Muscle of leg (tissue), 16 donors: ENCODE measurements at places on chromosomes 7 and 10. TPM values are rescaled to one million over a fixed set of nuclear protein-coding genes. Genes with fewer than 3 reads are reported as not detected.

- DNase-seq, result peak; percentile 5
- H3K4me1 ChIP-seq, result peaks cover 19% of the 10 kb centered on the region
- H3K36me3 ChIP-seq, result peaks cover 22% of the 10 kb centered on the region
- no peak overlapping the region for H3K27ac ChIP-seq
- H3K27me3 ChIP-seq, result no peaks in the 10 kb centered on the region
Observed at GRCh38 chr7:100122067-100122466, 2.6 kb downstream of the CNPY4 start.

GRCh38 chr10:71749396-71749795, 23.9 kb downstream of the VSIR start:
- no peak for DNase-seq
- no peaks in the 10 kb centered on the region for H3K27me3 ChIP-seq

DNA sequence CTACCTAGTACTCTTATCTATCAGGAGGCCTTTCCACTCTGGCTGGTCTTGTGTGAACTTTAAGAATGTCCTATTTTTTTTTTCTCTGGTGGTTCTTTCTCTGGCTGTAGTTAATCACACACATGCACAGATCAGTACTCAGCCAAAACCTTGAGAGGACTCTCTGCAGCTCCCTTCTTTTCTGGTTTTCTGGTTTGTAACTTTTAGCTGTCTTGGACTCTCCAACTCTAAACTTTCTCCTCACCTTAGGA, 54.9 kb upstream of the HELLS start:
- H3K27ac ChIP-seq, result no peak overlapping the region
- no peak overlapping the region for H3K4me3 ChIP-seq
- no peaks in the 10 kb centered on the region for H3K4me1 ChIP-seq
- no peaks in the 10 kb centered on the region for H3K27me3 ChIP-seq
- H3K36me3 ChIP-seq, result no peaks in the 10 kb centered on the region

DNA sequence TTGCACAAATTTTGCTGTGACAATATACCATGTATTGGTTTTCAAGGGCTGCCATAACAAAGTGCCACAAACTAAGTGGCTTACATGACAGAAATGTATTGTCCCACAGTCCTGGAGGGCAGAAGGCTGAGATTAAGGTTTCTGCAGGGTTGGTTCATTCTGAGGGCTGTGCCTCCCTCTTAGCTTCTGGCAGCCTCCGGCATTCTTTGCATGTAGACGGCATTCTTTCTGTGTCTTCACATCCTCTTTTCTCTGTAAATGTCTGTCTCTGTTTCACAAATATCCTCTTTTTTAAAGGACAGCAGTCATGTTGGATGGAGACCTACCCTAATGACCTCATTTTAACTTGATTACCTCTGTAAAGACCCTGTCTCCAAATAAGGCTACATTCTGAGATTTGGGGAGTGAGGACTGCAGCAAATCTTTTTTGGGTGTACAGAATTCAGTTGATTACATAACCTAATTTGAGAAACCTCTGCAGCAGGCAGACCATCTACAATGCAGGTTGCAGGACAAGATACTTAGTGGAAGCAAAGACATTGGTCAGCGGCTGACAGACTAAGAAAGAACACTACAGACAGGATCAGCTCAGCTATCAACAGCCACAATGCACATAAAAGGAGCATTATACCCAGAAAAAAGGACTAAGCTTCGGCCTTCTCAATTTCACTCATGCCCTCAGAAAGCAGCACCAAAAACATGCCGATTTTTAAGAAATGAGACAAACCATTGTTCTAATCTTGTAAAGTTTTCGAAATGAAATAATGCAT, 84.6 kb upstream of the FAM3C start:
- H3K4me3 ChIP-seq, result no peak overlapping the region
- no peak overlapping the region for H3K27ac ChIP-seq
- DNase-seq, result no peak
- no peaks in the 10 kb centered on the region for H3K27me3 ChIP-seq
- H3K4me1 ChIP-seq, result peaks cover 3% of the 10 kb centered on the region
- no peaks in the 10 kb centered on the region for H3K36me3 ChIP-seq

GRCh38 chr10:37865957-37866803, 8.8 kb upstream of the ZNF248 start:
- DNase-seq, result no peak
- H3K27me3 ChIP-seq, result no peaks in the 10 kb centered on the region
- no peaks in the 10 kb centered on the region for H3K4me1 ChIP-seq
- no peak overlapping the region for H3K4me3 ChIP-seq
- H3K36me3 ChIP-seq, result no peaks in the 10 kb centered on the region

DNA sequence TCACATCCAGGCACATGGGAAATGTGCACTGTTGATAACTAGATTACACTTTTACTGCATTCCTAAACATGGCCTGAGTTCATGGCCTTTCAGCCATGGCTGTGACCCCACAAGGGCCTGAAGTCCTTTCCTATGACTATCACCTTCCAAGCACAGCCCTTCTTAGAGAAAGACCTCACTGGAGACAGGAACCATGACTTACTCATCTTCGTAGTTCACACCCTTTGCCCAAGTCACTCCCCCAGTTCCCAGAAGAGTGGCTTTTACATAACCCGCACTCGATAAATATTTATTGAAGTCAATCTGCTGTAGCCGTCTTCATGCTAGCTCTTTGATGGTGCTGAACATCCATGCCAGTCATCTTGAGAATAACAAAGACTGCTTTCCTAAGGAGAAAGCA, 632.5 kb upstream of the NRP1 start:
- no peaks in the 10 kb centered on the region for H3K36me3 ChIP-seq
- H3K27ac ChIP-seq, result no peak overlapping the region
- H3K4me1 ChIP-seq, result no peaks in the 10 kb centered on the region
- DNase-seq, result no peak
- H3K4me3 ChIP-seq, result no peak overlapping the region
- H3K27me3 ChIP-seq, result no peaks in the 10 kb centered on the region

DNA sequence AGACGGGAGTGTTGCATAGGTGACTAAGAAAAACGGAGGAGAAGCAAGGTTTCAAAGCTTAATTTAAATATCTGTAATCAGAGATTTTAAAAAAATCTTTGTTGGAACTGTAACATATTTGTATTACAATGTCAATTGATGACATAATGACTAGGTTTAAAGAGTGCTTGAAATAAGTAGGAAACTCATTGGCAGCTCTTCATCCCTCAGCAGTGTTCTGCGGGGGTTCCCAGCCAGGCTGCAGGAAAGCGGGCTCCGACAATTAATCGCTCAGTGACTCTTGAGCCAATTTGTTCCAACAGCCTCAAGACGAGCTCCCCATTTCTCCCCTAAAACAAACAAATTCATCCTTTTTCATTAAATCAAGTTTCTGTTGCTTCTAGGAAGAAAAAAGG, 22.6 kb downstream of the CPXM2 start:
- DNase-seq, result no peak
- peaks cover 6% of the 10 kb centered on the region for H3K27me3 ChIP-seq
- no peak overlapping the region for H3K4me3 ChIP-seq
- no peaks in the 10 kb centered on the region for H3K4me1 ChIP-seq

- no peaks in the 10 kb centered on the region for H3K4me1 ChIP-seq
- no peak overlapping the region for H3K27ac ChIP-seq
- H3K27me3 ChIP-seq, result peaks cover 11% of the 10 kb centered on the region
- peak; percentile 64 for DNase-seq
- H3K4me3 ChIP-seq, result peak overlapping the region; percentile 18
Observed at GRCh38 chr7:17301471-17302456, 3.3 kb downstream of the AHR start.

DNA sequence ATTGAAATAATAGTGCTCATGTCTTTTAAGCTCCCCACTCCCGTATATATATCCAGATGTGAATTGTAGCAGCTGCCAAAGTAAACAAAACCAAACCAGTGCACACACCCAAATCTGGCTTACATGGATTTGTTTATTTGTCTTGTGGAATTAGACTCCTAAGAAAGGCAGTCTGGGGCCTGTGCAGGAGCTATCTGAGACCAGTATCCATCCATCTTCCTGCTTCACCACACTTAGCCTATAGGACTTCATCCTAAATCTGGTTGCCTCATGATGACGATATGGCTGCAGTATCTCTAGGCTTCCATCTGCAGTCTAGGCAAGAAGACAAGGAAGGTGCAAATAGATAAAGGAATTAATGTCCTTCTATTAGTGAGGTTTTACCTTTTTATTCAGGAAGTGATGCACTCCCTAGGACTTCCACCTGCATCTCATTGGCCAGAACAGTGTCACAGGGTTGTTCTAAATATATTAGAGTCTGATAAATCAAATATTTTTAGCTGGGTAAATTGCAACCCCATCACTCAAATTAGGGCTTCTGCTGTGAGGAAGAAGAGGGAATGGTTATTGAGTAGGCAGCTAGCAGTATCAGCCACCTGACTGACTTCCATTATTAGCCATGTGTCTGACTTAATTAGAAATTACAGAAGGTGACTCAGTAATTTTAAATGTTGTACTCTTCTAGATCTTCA, 6.0 kb downstream of the WIPF3 start:
- no peak overlapping the region for H3K4me3 ChIP-seq
- H3K27ac ChIP-seq, result no peak overlapping the region
- H3K36me3 ChIP-seq, result no peaks in the 10 kb centered on the region
- peak; percentile 72 for DNase-seq

GRCh38 chr10:131745591-131745990, 155.2 kb upstream of the PPP2R2D start:
- H3K27me3 ChIP-seq, result peaks cover 5% of the 10 kb centered on the region
- no peaks in the 10 kb centered on the region for H3K36me3 ChIP-seq
- H3K4me3 ChIP-seq, result no peak overlapping the region
- no peak overlapping the region for H3K27ac ChIP-seq
- peaks cover 30% of the 10 kb centered on the region for H3K4me1 ChIP-seq
- no peak for DNase-seq

DNA sequence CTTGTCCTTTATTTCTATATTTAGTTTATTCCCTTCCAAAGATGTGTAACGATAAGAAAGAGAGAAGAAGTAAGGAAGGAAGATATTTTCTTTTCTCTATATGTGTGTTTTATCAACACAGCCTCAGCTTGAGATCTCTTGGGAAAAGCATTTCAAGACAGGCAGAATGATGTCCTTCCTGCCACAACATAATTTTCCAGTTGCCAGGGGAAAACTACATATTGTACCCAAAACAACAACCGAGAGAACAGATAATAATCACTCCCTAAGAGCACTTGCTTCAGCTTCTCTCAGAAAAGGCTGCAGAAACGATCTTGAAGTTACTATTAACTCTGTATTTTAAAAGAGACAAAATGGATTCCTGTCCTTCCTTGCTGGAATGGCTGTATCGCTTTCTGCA, 151.4 kb upstream of the ITGB1 start:
- no peak overlapping the region for H3K4me3 ChIP-seq
- H3K27me3 ChIP-seq, result peaks cover 2% of the 10 kb centered on the region
- H3K27ac ChIP-seq, result no peak overlapping the region

Gene VIM
- 3,715 TPM for polyA plus RNA-seq

Gene DUS4L
- polyA plus RNA-seq, result 7.3 TPM
